ENCODE measurements at places on chromosomes 5 and 9.

- DNase-seq: no peak
These were observed 224.9 kb downstream of the SNX18 start for GRCh38 chr5:54742417-54742891.

GRCh38 chr5:135707302-135707701 lies 127.2 kb upstream of the SLC25A48 start:
- DNase-seq: peak; percentile 41

DNA sequence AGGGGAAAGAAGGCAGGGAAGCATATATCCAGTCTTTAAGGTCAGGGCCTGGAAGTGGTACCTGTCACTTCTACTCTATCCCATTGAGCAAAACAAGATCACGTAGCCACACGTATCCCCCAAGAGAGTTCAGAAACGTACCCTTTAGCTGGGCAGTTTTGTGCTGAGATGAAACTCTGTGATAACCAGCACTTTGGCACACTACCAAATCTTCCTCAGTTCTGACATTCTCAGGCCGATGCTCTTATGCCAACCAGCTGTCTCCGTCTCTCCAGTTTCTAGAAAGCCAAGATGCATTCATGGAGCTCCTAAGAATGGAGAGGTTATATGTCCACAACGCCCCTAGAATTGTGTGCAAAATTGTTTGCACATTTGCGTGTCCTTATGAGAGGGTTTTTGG lies 176.6 kb upstream of the MSX2 start:
- no peak for DNase-seq

DNA sequence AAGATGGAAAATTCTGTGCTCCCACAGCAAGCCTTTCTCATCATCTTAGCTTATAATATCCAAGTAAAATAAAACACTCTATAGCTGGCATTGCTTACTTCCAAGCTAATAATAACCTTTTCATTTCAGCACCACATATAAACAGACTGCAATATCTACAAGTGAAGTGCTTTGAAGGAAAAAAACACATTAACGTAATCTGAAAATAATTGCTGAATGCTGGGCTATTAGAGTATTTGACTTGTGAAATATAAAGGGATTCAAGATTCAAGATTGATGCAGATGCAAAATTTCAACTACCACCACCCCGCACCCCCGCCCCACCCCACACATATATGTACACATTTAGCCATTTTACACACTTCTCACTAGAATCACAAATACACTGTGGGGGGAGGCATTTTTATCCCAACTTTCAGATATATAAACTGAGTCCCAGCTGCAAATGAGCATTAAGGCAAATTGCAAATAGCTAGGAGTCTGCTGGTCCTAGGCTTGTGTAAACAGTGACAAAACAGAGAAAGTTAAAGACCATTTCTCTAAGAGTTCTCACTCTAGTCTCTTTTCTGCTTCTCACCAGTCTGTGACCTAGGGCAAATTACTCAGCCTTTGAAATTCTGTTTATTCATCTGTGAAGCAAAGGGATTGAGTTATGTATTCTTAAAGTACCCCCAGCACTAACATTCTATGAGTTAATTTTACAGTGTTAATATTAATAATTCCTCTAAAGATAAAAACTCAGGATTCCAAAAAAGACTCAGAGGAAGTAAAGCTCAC lies 489.4 kb downstream of the PRELID2 start:
- DNase-seq: no peak

GRCh38 chr9:2241461-2241835 lies 226.3 kb downstream of the SMARCA2 start:
- no peak for DNase-seq

DNA sequence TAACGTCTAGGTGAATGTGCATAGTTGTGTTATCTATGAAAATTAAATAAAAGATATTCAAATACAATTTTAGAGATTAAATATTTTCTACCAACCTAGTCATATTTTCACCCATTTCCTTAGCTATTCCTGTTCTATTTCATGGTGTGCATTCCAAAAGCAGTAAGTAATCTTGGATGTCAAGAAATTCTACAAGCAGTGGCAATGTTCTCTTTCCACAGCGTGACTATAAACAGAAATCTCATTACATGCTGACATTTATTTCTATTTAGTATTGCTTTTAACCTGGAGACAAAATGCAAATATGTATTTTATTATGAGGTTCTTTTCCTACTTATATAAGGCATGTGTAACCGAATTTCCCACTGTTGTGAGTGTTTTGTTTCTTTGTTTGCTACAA lies 510.0 kb downstream of the ACTL7B start:
- DNase-seq: no peak

DNA sequence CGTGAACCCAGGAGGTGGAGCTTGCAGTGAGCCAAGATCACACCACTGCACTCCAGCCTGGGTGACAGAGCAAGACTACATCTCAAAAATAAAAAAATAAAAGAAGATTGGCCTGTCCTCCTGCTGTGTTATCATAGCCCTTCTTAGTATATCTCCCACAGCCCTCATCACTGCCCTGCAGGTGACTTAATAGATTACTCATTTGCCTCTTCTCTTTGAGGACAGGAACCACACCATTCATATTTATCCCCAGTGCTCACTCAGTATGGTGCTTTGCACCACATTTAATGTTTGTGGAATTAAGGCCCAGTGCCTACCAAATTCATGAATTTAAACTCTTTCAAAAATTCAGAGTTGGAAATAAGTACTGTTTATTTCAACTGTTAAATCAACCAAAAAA lies 10.3 kb downstream of the IDNK start:
- no peak for DNase-seq

- DNase-seq: no peak
These were observed 22.4 kb downstream of the LYRM7 start for GRCh38 chr5:131193106-131193505.

GRCh38 chr5:28788954-28789353 lies 1750.6 kb upstream of the CDH9 start:
- no peak for DNase-seq

GRCh38 chr5:154358516-154359220 lies 87.1 kb upstream of the SAP30L start:
- DNase-seq: no peak

- DNase-seq: no peak
These were observed 612.1 kb downstream of the EBF1 start for GRCh38 chr5:158487664-158488063.

GRCh38 chr5:159001247-159001646 lies 98.5 kb downstream of the EBF1 start:
- DNase-seq: no peak

DNA sequence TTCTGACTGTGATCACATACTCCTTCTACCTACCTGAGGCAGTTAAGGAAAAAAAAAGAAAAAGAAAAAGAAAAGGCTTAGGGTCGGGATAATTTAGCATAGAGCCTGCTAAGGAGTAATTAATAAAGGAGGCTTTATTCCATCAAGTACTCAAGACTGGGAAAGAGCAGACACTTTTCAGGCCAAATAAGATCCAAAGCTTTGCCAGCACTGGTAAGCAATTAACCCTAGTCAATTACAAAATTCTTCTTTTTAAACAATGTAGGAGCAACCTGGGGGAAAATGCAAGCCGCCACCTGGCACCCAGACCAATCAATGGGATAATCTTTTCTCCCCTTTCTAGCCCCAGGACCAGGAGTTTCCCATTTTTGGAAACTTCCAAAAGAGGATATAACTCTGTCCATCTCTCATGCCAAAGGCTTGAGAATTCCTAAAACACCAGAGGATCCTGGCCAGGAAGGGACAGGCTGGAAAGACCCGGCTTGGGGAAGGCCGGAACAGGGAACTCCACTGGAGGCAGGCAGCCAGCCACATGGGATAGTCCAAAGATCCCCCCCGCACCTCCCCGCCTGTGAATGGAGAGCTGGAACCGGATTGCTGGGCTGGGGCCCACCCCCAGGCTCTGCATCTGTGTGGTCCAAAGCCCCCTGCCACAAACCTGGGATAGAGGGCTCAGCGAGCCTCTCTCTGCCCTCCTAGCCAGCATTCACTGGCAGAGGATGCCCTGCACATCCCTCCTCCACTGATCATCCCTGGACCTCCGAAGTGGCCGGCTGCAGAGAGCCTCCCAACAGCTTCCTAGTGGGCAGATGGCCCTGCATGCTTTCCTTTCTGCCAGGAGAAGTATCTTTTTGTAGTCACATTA lies 117.8 kb downstream of the ZNF354C start:
- DNase-seq: no peak

GRCh38 chr5:135308245-135308644 lies 90.8 kb downstream of the MACROH2A1 start:
- no peak for DNase-seq

DNA sequence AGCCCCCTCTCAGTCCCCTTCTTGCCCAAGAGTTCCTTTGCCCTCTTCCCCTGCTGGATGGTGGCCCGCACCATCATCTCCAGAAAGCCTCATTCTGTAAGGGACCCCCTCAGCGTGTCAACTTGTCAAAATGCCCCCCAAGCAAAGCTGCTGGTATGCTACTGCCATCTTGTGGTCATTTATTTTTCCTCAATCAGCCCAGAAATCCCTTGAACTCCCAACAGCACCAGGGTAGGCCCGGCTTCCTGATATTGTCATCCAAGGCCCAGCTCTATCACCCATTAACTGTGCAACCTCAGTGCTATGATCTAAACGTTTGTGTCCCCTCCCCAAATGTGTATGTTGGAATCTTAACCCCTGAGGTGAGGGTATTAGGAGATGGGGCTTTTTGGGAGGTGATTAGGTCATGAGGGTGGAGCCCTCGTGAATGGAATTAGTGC lies 53.2 kb upstream of the FBXW11 start:
- DNase-seq: no peak

GRCh38 chr5:180133971-180134508 lies 62.5 kb upstream of the RNF130 start:
- peak; percentile 57 for DNase-seq

- DNase-seq: no peak
These were observed 46.8 kb downstream of the ACO1 start for GRCh38 chr9:32431196-32431595.

DNA sequence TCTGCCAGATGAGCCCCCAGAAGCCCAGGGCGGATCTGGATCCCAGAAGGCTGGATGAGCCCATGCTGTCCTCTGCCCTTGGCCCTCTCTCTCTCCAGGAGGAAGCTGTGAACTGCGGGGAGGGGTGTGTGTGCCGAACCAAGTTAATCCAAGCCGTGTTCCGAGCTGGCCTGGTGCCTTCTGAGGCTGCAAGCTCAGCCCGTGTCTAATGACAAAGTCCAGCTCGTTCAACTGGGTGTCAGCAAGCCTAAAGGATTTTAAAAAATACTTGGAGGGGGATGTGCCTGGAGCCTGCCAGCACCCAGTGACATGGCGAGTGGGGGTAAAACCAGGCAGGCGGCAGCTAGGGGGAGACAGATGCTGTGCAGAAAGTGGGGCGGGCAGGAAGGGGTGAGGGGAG lies 8.0 kb downstream of the STC2 start:
- DNase-seq: peak; percentile 78

DNA sequence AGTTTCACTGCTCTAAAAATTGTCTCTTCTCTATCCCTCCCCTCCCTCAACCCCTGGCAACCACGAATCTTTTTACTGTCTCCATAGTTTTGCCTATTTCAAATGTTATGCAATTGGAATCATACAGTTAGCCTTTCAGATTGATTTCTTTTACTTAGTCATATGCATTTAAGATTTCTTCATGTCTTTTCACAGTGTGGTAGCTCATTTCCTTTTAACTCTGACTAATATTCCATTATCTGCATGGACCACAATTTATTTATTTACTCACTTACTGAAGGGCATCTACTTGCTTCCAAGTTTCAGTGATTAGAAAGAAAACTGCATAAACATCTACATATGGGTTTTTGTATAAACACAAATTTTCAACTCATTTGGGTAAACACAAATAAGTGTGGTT lies 372.3 kb downstream of the CDH18 start:
- DNase-seq: no peak

GRCh38 chr5:61082516-61083280 lies 79.6 kb downstream of the SMIM15 start:
- no peak for DNase-seq

DNA sequence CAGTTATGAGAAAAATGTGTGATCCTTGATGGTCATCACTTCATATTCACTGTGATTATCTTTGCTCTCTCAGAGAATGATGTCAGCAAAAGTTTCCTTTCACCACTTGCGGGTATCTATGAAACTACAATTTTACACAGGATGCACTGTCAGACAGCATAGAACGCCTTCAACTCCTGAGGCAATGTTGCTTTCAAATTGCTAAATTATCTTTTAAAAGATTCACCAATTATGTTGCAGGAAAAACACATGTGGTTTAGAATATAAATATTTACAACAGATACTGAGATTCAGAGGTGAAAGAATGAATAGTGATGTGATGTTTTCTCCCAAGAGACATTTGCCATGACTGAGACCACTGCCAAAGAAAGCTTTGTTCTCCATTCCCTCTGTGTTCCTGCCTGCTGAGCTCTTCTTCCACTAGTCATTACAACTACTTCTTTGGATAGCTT lies 879.8 kb upstream of the DMAC1 start:
- DNase-seq: no peak

GRCh38 chr5:103840600-103840999 lies 278.0 kb upstream of the NUDT12 start:
- DNase-seq: no peak

- no peak for DNase-seq
These were observed 29.6 kb upstream of the RANBP17 start for GRCh38 chr5:170832241-170832640.

- DNase-seq: no peak
These were observed 28.7 kb downstream of the ENHO start for GRCh38 chr9:34493972-34494535.

DNA sequence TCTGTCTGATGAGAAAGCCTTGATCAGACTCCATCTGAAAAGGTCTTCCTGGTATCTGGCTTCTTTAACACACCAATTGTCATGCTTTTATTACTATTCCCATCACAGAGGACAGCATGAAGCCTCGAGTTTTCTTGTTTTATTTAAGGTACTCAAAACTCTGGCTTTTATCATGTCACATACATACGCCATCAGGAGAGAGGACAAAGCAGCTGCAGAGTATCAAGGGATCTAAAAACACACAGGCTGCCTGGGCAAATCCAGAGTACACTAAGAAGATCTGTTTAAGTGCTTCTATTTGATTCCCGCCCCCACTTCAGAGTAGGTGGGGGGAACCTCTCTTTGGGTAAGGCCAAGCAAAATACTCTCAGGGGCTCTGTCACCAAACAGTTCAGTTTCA lies 277.2 kb downstream of the SPOCK1 start:
- DNase-seq: no peak

DNA sequence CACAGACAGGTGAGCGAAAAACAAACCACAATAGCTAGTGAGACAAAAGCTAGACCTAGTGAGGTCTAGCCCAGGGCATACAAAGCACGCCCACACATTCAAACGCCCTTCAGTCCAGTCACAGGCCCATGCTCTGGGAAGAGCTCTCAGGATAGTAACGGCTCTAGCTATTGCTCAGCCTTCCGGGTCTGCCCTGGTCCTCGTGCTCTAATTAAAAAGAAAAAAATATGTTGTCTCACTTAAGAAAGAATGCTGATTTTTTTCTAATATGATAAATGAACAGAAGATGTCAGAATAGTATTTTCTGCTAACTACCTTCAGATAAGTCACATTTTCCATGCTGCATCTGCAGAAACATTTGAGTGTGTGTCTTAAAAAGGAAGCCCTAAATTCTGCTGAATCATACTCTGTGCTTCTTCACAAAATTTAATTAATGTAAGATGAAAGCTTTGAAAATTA lies 94.5 kb downstream of the PLPP1 start:
- no peak for DNase-seq

Measured in left forelimb (tissue), 1 donor.